ENCODE measurements at places on chromosomes 1 and 21. TPM values are rescaled to one million over a fixed set of nuclear protein-coding genes. Genes with fewer than 3 reads are reported as not detected.

- H3K27me3 ChIP-seq, result no peaks in the 10 kb centered on the region
- peaks cover 100% of the 10 kb centered on the region for H3K4me1 ChIP-seq
- peaks cover 14% of the 10 kb centered on the region for H3K36me3 ChIP-seq
- peak overlapping the region; percentile 16 for H3K4me3 ChIP-seq
- DNase-seq, result no peak
Measured at GRCh38 chr1:206563367-206564207, 48.7 kb downstream of the EIF2D start.

DNA sequence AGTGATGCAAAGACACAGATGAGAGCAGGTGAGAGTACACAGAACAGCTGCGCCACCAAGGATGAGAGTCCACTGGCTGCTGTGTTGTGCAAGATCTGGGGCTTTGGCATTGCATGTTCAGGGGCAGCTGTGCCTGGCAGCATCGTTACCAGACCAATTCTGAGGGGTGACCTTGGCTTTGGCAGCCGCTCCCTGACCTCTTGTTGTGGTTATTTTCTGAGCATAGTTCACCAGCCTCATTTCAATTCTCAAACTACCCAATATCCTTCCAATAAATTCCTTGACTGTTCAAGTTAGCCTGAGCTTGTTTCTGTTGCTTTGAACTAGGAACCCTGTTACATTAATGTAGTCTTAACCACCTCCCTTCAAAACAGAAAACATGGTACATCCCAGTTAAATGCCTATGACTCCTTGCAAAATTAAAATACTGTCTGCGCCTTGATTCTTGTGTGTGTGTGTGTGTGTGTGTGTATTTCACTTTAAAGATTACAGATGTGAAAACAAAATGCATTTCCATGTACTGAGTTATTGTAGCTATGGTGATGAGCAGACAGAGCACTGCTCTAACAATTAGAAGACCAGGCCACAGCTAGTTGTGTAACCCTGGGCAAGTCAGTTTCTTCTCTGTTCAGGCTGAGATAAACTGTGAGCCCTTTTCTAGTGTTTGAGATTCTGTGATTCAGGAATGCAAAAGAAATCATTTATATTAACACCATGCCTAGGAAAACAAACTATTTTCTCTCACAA is 106.3 kb upstream of the GUCA2B start:
- H3K36me3 ChIP-seq, result no peaks in the 10 kb centered on the region
- no peak overlapping the region for H3K27ac ChIP-seq
- H3K4me1 ChIP-seq, result no peaks in the 10 kb centered on the region
- H3K4me3 ChIP-seq, result no peak overlapping the region

Gene PPFIA4
- 6.6 TPM for total RNA-seq

Gene ASCL5
- not detected for total RNA-seq
